ENCODE measurements at places on chromosomes 6 and 20.

- DNase-seq, result no peak
Observed at GRCh38 chr20:15857173-15857784, 716.0 kb downstream of the KIF16B start.

- no peak for DNase-seq
Observed at GRCh38 chr6:157055863-157056262, 267.5 kb downstream of the TMEM242 start.

- DNase-seq, result peak; percentile 52
Observed at GRCh38 chr6:170083236-170084051, 207.4 kb downstream of the DLL1 start.

DNA sequence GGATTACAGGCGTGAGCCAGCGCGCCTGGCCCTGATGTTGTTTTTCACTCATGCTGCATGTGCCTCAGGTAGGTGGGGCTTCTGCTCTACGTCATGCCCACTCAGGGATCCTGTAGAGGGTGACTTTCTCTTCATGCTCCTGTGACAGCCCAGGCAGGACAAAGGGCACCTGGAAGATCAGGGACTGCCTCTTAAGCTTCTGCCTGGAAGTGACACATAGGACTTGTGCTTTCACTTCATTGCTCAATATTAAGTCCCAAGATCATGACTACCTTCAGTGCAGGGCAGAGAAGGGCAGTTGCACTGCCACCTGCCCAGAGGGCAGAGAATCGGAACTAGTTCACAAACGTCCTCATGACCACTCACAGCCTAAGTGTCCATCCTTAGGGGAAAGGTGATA is 249.5 kb upstream of the SULF2 start:
- DNase-seq, result no peak

GRCh38 chr6:5112066-5112799 is 27.1 kb downstream of the PPP1R3G start:
- DNase-seq, result no peak

GRCh38 chr6:42427871-42428270 is 23.9 kb downstream of the TRERF1 start:
- peak; percentile 50 for DNase-seq

- DNase-seq, result no peak
Observed at GRCh38 chr6:55290736-55291135, 36.5 kb upstream of the GFRAL start.

DNA sequence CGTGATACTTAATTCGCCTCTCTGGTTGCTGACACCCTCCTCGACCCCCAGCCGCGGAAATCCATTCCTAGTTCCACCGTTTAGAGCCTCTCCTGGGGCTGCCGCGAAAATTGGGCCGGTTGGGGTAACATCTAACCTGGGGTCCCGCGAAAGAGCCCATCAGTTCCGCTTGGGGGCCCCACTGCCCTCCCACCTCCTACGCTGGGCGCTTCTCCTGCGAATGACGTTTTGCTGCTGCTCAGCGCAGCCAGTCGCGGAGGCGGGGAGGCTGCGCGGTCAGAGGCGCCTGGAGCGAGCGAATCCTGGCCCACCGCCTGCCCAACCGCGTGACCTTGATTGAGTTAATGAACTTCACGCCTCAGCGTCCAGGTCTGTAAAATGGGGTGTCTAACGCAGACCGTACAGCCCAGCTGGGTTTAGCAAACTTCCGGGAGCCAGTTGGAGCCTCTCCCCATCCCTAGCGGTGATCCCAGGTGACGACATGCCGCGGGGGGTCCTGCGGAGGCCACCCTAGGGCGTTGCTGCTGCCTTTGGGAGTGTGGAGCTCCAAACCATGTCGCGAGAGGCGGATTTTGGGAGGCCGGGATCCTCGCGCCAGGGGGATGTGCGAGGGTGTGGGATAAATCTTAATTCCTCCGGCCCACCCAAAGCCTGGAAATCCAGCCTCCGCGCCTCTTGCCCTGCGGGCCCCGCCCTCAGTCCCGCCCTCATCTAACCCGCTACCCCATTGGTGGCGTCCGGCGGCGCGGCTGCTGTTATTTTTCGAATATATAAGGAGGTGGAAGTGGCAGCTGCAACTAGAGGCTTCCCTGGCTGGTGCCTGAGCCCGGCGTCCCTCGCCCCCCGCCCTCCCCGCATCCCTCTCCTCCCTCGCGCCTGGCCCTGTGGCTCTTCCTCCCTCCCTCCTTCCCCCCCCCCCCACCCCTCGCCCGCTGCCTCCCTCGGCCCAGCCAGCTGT is at the start of gene CDC25B:
TSS of gene CDC25B (plus strand) at position 800 of the 958 bp plus-strand sequence. CDS start 222 bp downstream, outside the sequence.
- peak; percentile 94 for DNase-seq

- DNase-seq, result peak; percentile 90
Observed at GRCh38 chr20:50588034-50588736, 78.0 kb downstream of the PTPN1 start.

GRCh38 chr6:26196846-26197635 is 109.8 kb downstream of the HFE start:
- DNase-seq, result peak; percentile 87

DNA sequence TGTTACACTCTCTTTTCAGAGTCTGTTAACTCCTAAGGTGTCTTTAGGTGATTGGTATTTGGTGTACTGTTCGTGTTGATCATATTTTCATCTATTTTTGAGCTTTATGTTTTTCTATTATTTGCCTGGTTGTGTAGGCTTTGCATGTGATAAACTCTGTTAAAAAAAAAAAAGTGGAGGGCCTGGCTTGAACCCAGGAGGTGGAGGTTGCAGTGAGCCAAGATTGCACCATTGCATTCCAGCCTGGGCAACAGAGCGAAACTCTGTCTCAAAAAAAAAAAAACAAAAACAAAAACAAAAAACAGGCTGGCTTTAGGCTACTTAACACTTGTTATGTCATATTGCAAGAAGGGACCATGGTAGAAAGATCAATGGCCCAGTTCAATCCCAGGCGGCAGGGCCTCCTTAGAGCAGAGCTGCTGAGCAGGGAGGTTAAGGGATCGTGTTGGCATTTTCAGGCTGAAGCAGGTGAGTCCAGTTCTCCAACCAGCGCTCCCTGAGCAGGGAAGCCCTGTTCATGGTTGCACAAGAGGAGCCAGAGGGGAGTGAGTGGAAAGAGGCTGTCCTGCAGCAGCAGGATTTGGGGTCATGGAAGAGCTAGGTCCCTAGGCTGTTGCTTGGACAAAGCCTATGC is 8.5 kb downstream of the PYGB start:
- no peak for DNase-seq

- no peak for DNase-seq
Observed at GRCh38 chr20:6866741-6867140, 99.3 kb downstream of the BMP2 start.

GRCh38 chr6:12421596-12421995 is 131.4 kb downstream of the EDN1 start:
- no peak for DNase-seq

DNA sequence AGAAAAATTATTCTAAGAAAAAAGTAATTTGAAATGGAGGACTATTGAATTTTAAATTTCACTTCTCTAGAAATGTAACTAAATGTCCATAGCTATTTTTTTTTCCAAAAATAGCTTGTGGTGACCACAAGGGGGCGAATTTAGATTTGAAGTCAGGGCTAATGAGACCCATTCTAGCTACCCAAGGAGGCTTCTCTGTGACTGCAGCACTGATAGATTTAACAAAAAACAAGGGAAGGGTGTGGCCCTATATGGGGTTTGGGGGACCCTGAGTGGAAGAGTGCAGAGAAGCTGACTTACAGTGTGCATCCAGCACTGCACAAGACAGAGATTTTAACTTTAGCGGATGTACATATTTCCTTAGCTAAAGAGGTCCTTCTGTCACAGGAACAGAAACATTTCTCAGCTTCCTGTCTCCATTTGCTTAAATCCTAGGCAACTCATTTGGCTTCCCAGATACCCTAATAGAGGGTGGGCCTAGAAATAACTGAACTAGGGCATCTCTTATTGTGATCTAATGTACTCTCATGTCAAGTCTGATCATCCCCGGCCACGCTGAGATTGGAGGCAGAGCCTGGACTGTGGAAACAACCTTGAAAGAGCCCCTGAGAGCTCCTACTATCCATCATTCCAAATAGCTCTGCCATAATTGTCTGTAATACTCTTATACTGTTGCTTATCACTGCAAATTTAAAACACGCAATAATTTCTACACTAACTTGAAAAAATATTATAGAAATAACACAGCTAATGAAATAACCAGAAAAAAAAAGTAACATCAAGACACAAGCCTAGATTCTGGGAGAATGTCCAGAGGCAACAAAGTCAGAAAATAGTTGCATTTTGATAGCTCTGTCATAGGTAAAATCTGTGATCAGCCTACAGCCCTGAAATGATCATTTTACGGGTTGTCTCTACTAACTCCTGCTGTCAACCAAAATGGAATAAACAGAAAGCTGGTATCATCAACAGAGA is 93.6 kb downstream of the SNAP91 start:
- DNase-seq, result no peak

DNA sequence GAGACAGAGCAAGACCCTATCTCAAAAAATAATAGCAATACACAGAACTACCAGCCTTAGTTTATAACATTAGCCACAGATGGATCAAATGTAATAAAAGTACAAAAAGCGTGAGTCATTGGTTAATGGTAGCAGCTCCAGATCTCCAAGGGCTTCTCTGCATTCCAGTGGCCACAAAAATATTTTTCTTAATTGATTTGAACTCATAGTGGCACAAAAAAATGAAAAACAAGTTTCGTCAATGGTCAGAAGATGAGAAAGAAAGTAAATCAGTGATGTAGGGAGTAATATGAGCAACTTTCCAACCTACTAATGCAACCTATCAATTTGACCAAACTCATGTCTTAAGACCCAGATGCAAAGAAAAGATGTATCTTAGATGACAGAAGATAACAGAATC is 79.6 kb downstream of the CEP57L1 start:
- no peak for DNase-seq

GRCh38 chr6:163460307-163460782 is 45.8 kb downstream of the QKI start:
- peak; percentile 60 for DNase-seq

DNA sequence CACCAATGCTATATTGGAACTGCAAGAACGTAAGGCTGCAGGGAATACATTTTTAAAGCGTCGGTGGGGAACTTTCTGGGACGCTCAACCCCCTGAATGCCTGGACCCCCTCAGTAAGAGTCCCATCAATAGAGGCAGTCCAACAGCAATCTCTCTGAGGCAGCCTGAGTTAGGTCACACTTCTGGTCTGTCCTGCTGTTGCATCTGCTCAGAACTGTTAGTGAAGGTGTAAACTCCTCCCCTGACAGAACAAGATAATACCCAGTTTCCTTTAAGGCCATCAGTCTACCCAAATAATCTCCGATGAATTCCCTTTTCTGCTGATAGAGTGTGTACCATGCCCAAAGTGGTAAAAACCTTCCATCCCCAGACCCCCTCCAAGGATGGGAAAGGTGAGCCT is 1.1 kb upstream of the RNGTT start:
- no peak for DNase-seq

DNA sequence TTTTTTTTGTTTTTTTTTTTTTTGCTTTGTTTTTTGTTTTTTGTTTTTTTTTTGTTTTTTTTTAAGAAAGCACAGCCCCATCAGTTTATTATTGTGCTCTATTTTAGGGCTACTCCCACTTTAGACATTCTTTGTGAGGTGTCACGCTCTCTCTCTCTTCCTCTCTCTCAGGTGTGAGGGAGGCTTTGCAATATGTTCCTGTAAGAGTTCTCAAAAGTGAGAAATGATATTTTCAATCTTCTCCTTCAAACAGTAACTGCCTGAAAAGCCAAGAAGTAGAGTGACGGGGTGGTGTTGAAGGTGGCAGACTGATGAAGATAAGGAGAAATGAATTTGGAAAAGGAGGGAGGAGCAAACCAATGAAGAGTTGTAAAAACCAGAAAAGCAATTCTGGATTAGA is 28.3 kb upstream of the HDAC2 start:
- no peak for DNase-seq

- DNase-seq, result no peak
Observed at GRCh38 chr6:45991189-45991588, 24.5 kb downstream of the CLIC5 start.

GRCh38 chr6:20540683-20541082 is 6.4 kb downstream of the CDKAL1 start:
- no peak for DNase-seq

DNA sequence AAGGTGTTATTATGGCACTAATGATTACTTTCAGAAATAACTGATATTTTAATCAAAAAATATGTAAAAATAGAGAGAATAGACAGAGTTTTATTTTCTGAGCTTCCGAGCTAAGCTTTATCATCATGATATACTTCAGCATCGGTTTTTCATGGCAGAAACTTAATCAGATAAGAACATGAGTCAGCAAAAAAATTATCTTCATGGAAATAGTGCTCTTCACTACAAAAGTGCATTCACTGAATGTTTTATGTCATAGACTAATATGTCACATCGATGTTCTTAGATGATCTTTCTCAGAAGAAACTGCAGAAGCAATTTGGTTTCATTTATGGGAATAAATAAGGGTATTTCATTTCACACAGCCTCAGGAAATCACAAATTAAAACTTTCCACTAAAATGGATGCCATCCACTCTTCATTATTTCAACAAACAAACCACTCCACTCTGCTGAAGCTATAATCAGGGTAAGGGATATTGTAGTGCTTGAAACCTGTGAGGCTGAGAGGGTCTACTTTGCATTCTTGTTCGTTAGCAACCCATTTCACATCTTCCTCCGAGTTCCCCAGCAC is 10.2 kb upstream of the MAP3K7 start:
- no peak for DNase-seq

DNA sequence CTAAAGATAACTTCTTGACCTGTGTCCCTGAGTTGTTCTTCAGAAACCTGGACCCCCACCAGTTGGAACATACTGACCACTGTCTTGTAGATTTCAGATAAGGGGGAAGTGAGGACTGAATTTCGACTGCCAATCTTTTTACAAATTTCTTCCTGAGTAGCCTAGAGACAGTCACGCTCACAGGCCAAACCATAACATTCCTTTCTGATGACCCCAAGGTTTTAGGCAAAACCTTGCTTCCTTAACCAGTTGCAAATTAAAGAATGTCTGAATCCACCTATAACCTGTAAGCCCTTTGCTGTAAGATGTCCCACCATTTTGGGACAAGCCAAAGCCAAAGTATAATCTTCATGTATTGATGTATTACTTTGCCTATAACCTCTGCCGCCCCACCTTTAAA is 306.9 kb downstream of the LRFN2 start:
- DNase-seq, result no peak

GRCh38 chr20:34389206-34389953 is 26.3 kb downstream of the ITCH start:
- no peak for DNase-seq

GRCh38 chr6:156917213-156917612 is 140.0 kb downstream of the ARID1B start:
- DNase-seq, result no peak

All from activated CD8-positive, alpha-beta memory T cell treated with anti-CD3 and anti-CD28 coated beads for 24 hours (primary cell).